Foreskin melanocyte (primary cell): ENCODE measurements at places on chromosomes 7 and 10.

DNA sequence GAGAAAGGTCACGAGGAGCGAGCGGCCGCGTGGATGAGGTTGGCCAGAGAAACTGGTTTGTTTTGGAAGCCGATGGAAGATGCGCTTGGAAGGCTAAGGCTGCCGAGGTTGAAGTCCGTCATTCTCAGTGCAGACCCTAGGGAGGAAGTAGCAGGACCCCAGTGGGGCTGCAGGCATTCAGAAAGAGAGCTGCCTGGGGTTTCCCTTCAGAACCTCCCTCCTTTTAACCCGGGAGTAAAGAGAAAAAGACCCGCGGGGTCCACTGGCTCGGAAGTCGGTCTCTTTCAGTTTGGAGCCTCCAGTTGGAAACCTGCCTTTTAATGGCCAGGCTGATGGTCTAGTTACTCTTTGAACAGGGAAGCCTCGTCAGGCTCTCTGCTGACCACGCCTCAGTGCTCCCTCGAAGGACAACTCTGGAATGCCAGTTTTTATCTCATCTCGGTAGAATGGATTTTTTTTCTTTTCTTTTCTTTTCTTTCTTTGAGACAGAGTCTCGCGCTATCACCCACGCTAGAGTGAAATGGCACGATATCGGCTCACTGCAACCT is 188.6 kb downstream of the CUX1 start:
- no peak for DNase-seq

DNA sequence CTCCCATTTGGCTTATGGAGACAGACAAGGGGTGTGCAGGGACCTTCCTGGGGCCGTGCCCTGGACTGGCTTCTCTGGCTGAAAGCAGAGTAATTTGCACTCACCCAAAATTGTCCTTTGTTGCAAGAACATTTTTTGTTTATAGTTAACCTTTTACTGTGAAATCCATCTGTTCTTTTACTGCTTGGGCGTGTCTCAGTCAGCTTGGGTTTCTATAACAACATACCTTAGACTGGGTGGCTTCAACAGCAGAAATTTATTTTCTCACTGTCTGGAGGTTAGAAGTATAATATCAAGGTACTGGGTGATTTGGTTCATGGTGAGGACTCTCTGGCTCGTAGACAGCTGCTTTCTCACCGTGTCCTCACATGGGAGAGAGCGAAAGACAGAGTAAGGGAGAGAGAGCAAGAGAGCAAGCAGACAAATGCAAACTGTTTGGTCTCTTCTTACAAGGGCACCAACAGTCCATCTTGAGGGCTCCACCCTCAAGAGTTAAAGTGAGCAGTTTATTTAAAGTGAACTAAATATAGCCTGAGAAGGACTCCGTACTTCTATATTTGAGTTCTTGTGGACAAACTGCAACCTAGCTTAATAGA is 131.0 kb upstream of the NPY start:
- no peak for DNase-seq

DNA sequence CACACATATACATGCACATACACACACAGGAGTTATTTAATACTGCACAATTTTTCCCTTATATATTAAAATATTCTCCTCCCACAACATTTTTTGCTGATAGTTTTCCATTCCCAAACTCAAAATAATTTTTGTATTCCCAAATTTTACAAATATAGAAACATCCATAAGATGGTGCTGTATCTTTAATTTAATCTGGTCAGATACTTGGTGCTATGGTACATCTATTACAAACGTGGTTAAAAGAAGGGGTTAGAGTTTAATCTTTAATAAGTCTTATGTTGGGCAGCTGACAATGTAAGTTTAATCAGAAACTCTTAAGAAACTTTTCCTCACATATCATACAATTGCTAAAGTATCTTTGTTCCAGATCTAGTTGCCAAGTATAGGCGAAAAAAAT is 10.2 kb upstream of the CADPS2 start:
- DNase-seq: no peak

DNA sequence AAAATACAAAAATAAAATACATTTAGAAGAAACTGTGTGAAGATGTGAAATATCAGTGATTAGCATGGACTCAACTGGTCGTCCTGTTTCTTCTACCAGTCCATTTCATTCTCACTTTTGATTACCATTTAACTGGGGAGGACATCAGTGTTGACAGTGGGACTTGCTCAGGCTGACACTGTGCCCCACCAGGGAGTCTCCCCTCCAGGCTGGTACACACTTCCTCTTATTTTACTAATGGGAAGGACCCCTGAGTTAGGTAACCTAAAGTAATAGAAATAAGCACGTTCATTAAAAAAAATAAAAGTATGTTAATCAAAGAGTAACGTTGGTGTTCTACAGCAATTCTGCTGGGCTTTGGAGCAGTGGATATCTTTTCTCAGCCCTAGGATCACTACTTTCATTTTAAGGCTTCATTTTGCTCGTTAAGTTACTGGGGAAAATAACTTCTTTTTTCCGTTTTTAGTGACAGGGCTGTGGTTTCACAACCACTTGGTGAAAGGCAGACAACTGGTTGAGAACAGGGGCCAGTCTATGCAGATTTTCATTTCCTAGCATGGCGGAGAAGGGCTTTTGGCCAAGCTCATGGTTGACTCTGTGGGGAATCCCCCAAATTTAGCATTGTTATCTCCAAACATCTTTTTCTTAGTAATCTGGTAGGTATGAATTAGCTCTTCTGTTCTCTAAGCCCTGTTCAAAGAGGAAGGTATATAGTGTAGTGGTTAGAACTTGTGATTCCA is 2.1 kb downstream of the SNX10 start:
- no peak for DNase-seq

DNA sequence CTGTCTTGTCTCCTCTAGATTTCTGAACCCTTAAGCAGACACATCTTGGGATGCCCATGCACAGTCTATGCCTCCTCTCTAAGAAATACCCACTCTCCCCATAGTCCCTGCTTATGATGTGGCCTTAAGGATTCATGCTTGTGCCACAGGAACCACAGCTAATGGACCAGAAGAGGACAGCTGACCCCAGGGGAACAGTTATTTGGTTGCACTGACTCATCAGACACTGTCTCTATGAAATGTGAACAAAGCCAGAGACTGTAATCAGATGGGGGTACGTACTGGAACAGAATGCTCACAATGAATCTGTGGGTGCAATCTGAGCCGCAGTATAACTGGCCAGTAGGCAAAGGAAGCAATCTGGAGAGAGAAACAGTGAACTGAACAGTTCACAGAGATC is 121.9 kb downstream of the USP6NL start:
- DNase-seq: no peak
